Left hindlimb (tissue), 1 donor: ENCODE measurements at places on chromosomes 16 and 17.

GRCh38 chr17:50519141-50519834, 11.0 kb downstream of the MYCBPAP start:
- DNase-seq, result no peak

GRCh38 chr16:87056551-87056950, 260.6 kb downstream of the C16orf95 start:
- DNase-seq, result peak; percentile 25

GRCh38 chr17:21140911-21141310, 14.1 kb downstream of the DHRS7B start:
- no peak for DNase-seq

DNA sequence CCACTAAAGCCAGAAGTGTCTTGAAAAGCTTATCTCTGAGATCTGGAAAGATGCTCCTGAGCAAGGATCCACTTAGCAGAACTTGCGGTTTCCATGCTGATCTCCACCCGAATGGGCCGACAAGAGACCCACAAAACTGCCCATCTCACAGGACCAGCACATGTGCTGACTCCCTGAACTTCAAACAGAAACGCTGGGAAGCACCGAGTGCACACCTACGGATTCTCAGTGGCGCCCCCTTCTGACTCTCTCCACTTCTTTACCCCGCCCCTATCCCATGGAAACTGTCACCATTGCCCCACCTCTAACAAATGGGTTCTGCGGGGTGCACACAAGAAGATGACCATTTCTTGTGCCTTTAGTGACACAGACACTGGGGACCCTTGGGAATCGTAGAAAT, 21.4 kb downstream of the CDRT4 start:
- no peak for DNase-seq

- DNase-seq, result no peak
These were observed 48.8 kb downstream of the RPA1 start for GRCh38 chr17:1878419-1879121.

DNA sequence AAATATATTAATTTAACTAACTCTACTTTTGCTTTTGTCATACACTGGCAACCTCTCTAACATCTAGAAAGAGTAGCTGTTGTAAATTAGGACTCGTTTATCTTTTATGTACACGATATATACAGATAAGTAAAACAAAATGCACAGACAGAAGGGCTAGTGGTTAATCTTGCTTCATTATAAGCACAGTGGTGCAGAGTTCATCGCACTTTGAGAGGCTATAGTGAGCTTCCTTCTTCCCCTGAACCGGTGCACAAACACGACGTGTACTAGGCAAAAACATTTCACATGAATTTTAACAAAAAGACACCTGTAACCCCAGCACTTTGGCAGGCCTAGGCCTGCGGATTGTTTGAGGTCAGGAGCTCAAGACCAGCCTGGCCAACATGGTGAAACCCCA, 10.4 kb upstream of the GOT2 start:
- no peak for DNase-seq

DNA sequence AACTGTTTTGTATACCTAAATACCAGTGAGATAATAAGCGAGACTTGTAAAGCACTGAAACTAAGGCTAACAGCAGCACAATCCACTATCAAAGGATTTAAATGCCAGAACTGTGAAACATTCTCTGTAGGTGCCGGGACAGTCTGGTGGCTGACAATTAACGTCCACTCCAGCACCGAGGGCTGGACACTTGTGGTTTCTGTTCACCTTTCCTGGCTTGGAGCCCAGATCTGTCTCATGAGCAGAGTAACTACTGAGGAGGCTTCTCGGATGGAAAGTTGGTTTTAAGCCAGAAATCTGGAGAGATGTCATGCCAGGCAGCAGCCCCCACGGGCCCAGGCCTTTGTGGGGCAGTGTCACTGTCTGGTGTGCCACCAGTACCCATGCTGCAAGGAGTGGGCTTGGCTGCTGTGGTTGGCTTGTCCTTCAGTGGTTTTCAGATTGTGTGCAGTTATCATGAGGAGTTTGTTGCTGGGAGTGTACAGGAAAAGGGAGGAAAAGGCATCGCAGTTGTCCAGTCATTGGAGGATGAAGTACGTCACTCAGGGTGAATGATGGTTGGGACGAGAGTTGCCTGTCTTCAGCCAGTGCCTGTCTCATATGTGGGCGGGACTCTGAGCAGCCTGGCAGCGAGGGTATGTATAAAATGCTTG, 35.5 kb downstream of the UBN1 start:
- DNase-seq, result no peak

- no peak for DNase-seq
These were observed 51.4 kb upstream of the NFAT5 start for GRCh38 chr16:69514356-69514755.

GRCh38 chr16:4257646-4258556, 14.9 kb downstream of the TFAP4 start:
- no peak for DNase-seq

- no peak for DNase-seq
These were observed 35.2 kb downstream of the SDK2 start for GRCh38 chr17:73609060-73609459.

GRCh38 chr17:49963626-49964302, 5.2 kb upstream of the DLX4 start:
- DNase-seq, result no peak
